ENCODE measurements at places on chromosomes 16 and 17.

DNA sequence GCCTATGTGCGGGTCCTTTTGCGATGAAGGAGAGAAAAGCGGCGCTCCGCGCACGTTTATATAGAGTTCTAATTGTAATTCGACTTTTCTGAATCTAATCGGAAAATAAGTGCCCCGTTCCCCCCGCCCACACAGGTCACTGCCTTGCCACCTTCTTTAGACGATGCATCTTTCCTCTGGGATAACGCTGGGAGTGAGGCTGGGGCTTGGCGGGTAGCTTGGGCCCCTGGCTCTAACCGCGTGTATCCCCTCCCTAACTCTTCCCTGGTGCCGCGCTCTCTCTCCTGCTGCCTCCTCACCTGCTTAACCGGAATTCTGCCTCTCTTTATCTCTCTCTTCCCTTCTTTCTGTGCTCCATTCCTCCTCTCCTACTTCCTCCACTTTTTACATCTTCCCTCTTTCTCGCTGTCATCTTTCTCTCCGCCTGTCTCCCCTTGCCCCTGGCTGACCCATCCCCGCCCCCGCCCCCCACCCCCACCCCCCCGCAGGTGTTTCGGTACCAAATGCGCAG lies 2.6 kb downstream of the LHX1 start:
- DNase-seq = no peak

- DNase-seq = peak; percentile 54
Observed at GRCh38 chr17:66165537-66166123, 26.3 kb downstream of the CEP112 start.

- DNase-seq = no peak
Observed at GRCh38 chr17:48310748-48311213, 119.2 kb downstream of the SKAP1 start.

- no peak for DNase-seq
Observed at GRCh38 chr17:37391146-37391545, 15.4 kb downstream of the C17orf78 start.

DNA sequence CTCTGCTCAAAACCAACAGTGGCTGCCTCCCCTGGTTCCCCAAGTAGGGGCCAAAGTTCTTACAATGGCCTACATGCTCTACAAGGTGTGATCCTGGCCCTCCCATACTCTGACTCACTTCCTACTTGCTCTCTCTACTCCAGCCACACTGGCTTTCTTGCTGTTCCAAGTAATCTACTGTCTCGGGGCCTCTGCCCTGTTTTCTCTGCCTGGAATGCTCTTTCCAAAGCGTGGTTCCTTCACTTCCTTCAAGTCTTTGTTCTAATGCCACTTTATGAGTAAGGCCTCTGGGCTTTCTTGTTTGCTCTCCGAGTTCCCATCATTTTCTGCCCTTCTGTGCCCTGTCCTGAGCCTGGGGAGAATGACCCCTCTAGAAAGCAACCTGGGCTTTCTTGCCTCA lies 4.1 kb upstream of the CDH3 start:
- peak; percentile 23 for DNase-seq

DNA sequence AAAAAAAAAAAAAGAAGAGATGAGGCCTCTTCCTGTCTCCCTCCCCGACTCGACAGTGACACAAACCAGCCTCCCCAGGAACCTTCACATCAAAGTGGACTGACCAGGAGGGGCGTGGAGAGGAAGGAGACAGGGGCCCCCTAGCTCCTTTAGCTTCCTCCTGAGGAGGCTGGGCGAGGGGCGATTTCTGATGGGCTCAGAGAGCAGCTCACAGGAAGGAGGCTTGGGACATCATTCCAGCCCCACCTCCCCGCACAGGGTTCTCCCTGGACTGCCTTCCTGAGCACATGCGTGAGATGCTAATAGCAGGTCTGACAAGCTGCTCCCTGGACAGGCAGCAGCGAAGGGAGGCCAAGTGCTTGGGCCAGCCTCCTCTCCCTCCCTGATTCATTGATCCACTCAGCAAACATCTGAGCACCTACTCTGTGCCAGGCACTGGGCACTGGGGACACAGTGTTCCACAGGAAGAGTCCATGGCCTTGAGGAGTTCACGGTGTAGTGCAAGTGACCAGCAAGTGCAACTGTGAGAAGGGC lies 14.4 kb upstream of the DOK4 start:
- DNase-seq = no peak

- no peak for DNase-seq
Observed at GRCh38 chr17:39834017-39834416, 30.1 kb downstream of the IKZF3 start.

DNA sequence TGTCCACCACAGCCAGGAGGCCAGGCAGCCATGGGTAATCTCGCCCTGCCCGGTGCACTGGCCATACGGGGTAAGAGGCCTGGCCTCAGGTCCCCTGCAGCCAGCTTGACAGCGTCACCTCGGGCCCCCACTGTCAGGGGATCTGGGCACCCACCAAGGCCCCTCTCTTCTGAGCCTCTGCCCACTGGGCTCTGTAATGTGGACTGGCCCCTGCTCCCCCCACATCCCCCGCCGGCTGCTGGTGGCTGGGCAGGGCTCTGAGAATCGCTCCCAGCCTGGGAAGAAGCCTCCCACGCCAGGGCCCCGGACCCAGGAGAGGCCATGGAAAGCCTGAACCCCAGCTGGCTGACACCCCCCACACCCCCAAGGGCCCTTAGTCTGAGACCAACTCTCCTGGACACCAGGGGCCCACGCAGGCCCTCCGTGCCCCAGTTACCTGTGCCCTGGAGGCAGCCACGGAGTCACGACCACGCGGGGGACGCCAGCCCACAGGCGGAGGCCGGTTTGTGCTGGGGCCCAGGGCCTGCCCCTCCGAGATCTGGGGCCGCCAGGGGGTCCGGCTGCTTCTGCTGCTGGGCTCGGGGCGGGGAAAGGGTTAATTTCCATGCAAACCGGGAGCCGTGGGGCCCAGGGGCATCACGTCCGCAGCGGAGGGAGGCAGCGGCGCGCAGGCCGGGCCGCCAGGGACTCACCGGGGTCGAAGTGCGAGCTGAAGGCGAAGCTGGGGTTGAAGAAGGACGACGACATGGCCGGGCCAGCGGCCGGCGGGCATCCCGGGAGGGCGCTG lies at the start of gene PVALEF:
Gene PVALEF, plus strand, starts transcription at position 262 of the 787 bp plus-strand sequence. CDS start 15,720 bp downstream, outside the sequence.
- DNase-seq = no peak

DNA sequence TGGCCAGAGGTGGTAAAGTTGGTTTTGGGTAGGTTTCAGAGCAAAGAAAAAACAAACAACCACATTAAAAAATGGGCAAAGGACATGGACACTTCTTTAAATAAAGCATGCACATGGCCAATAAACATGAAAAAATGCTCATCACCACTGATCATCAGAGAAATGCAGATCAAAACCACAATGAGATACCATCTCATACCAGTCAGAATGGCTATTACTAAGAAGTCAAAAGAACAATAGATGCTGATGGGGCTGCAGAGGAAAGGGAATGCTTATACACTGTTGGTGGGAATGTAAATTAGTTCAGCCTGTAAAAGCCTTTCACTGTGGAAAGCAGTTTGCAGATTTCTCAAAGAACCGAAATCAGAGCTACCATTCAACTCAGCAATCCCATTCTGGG lies 598.4 kb upstream of the SOX9 start:
- DNase-seq = no peak

DNA sequence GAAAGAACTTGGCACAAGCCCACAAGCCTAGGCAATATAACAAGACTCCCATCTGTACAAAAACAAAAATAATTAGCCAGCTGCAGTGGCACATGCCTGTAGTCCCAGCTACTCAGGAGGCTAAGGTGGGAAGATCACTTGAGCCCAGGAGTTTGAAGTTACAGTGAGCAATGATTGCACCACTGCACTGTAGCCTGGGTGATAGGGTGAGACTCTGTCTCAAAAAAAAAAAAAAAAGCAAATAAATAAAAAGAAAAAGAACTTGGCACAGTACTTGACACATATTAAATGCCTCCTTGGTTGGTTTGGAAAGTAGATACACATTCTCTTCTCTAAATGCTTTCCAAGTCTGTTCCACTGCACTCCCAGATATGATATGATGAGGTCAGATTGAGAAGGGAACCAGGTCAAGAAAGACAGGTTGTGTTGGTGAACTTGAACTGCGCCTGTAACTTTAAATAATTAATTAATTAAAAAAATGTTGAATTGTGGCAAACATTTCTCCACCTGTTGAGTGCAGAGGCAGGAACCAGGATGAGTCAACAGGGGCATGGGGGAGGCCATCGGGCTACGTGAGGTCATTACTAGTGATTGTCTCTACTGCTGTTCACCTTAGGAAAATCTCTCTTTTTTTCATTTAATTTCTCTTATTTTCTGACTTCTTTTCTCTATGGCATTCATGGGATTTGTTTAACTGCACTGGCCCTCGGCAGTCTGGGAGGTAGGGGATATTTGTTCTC lies 25.9 kb upstream of the EFCAB13 start:
- DNase-seq = no peak

GRCh38 chr16:66199189-66199588 lies 167.3 kb upstream of the CDH5 start:
- DNase-seq = no peak

GRCh38 chr17:31373150-31374093 lies 18.1 kb upstream of the RAB11FIP4 start:
- DNase-seq = no peak
